ENCODE measurements at places on chromosomes 12 and 14.

- DNase-seq = no peak
Observed at GRCh38 chr12:81381951-81382350, 304.1 kb downstream of the ACSS3 start.

GRCh38 chr12:105561546-105562198 is 231.2 kb downstream of the C12orf75 start:
- DNase-seq = no peak

GRCh38 chr12:64826234-64826633 is 1.8 kb downstream of the TBC1D30 start:
- DNase-seq = peak; percentile 43

GRCh38 chr14:92710001-92710341 is 38.5 kb downstream of the LGMN start:
- no peak for DNase-seq

DNA sequence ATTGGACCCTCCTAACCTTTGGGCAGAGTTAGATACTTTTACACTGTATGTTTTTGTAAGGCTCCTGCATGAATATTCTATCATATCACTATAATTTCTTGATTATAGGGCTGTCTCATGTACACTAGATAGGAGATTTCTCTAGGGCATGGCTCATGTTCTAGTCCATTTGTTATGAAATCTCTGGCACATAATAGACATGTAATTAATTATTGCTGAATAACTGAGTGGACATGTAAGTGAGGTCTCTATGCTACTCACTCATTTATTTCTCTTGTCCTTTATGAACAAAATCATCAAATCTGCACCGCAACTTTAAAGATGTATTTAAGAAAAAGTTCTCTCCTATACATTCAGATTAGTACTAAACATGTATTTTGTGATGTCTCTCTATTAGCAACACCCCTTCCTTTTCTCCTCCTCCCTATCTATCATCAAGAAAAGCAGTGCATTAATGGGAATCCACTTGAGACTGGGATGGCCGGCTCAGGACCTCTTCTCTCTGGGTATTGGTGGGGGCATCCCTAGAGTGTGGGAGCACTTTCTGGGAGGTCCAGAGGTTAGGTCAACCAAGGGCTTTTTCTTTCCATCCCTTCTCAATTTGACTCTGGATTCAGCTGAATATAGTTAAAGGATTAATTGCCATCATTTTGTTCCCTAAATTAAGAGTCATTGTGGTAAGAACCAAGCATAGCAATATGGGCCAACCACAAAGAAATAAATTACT is 168.0 kb upstream of the HMGA2 start:
- no peak for DNase-seq

- DNase-seq = no peak
Observed at GRCh38 chr14:82313889-82314288, 780.2 kb upstream of the SEL1L start.

- no peak for DNase-seq
Observed at GRCh38 chr12:65934480-65935115, 110.3 kb downstream of the HMGA2 start.

- DNase-seq = no peak
Observed at GRCh38 chr14:20986811-20987210, 3.0 kb upstream of the METTL17 start.

GRCh38 chr12:98973395-98973794 is 328.3 kb downstream of the APAF1 start:
- no peak for DNase-seq

- DNase-seq = no peak
Observed at GRCh38 chr12:114302606-114303315, 103.2 kb downstream of the TBX5 start.

DNA sequence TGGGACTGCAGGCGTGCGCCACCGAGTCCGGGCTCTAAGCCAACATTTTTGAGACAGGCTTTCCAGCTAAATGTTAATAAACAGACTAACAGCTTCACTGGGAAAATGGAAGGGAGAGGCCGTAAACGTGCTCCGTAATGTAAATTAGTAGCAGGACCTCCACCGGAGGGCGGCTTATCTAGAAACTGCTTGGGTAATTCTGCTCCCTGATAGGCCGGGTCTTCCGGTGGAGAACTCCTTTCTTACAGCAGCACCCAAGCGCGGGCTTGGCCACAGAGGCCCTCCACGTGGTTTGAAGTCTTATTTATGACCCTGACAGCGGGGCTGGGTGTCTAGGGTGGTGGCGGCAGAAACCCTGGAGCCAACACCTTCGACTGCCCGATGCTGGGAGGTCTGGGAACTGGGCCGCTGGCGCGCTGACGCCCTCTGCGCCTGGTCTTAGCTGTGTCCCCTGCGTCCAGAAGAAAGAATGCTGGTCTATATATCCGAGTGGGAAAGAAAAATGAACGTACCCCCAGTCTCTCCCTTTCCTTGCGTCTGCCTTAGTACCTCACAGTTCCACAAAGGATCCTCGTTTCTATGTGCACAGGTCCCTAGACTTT is 1.7 kb downstream of the DPPA3 start:
- DNase-seq = no peak

DNA sequence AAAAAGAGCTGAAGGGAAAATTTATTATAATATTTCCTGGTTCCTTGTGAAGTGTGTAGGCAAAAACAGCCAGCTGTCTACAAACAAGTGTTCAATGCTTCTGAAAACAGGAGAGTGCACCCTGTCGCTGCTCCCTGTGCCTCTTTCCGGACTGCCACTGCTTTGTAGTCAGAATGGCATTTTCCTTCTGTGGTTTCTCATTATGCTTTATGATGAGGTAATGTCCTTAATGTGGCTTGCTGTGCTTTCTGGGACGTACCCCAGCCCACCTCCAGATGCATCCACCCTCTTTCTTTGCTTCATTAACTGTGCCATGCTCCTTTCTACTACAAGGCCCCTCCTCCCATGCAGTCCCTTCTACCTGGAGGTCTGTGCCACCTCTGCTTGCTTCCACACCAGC is 148.1 kb downstream of the SYT1 start:
- DNase-seq = no peak

- DNase-seq = no peak
Observed at GRCh38 chr12:5377997-5378592, 53.8 kb upstream of the NTF3 start.

DNA sequence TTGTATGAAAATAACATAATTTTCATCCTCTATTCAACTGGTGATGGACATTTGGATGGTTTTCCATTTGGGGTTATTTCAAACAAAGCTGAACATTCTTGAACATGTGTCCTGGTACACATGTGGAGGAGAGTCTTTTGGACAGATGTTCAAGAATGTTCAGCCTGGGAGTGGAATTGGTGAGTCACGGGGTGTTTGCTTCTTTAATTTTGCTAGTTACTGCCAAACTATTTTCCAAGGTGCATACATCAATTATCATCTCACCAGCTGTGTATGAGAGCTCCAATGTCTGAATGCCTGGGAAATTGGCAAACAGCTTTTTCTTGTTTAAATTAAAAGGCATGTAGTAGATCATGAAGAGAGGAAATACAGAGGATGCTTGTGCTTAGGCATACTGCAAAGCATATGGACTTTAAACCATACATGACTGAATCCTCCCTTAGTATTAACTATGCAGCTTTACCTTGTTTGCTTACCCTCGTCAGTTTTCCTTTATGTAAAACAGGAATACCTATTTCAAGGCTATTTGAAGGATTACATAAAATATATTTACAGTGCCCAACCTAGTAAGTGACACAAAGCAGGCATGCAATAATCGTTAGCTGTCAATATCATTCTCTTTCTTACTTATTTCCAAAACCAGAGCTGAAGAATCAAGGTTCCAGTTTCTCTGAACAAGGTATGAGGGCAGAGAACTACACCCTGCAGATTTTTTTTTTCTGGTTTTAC is 152.1 kb downstream of the ITPR2 start:
- no peak for DNase-seq

GRCh38 chr12:122520676-122521075 is 6.1 kb downstream of the RSRC2 start:
- DNase-seq = no peak

DNA sequence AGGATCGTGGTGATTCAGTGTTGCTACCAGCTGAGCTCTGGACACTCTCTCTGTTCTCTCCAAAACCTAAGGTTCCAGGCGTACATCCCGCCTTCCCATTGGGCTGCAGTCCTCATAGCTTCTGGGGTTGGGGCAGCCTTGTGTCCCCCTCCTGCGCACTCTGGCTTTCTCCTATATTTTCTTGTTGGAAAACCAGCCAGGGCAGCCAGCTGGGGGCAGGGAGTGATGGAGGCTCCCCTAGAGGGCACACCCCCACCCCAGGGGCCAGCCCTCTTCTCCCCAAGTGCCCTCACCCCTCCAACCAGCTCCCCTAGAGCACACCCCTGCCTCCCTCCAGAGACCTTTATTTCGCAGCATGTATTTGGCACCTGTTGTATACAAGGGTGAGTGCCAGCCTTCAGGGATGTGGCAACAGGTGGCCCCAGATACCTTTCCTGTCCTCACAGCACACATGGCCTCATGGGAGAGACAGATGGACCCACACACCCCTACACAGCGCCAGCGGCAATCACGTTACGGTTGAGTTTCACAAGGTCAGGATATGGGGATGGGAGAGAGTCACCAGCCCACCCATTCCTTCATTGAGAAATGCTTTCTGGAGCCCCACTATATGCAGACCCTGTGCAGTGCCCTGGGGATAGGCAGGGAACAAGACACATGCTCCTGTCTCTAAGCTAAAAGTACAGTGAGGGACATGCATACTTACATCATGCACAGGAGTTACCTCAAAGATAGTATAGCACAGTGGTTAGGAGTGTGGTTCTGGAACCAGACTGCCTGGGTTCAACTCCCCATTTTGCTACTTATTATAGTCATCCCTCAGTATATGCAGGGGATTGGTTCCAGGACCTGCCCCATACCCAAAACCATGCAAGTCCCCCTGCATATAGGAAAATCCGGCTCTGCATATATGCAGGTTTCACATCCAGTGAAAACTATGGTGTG is 141.1 kb downstream of the PHETA1 start:
- DNase-seq = no peak

DNA sequence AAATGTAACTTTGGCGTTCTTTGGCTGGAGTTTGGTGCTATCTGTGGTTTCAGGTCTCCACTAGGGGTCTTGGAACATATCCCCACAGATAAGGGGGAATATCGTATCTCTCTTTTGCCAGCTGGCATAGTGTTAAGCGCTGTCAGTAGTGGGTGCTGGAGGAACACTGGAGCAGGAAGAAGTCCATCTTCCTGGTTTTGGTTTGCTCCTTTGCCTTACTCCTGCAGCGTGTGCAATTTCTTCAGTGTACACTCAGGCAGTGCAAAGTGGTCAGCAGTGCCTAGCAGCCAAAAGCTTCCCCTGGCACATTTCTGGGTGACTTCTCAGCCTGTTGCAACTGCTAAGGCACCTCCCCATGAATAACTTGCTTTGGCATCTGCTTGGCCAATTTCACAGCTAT is 11.7 kb upstream of the RIPK3 start:
- no peak for DNase-seq

DNA sequence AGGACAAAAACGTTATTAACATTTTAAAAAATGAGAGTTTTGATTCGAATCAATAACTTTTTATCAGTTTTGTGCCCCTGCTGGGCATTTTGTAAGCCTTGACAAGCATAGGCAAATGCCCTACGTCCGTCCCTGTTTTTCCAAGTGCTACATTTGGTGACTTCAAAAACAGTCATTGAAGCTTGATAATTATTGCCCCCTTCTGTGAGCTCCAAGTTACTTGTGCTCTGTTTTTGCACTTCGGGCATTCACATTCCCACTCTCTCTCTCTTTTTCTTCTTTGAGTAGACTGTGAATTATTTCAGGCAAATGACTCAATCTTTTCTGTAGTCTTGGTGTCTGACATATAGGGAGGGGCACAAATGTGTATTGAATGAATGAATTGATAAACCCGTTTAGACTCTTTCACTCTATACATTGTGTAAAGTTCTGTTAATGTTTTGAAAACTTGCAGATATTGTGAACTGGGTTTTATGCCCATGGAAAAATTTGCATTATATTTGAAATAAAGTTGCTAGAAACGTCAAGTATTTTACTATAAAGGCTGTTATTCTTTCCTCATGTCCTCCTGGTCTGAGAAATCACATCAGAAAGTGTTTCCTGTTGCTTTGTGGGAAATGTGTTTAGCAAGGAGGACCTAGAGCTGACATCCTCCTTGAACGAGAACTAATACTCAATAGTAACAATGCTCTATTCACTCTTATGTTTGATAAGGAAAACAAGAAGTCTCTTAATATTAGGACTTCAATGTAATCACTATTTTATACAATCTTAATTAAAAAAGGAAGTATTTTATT is 1.4 kb downstream of the APAF1 start:
- no peak for DNase-seq

DNA sequence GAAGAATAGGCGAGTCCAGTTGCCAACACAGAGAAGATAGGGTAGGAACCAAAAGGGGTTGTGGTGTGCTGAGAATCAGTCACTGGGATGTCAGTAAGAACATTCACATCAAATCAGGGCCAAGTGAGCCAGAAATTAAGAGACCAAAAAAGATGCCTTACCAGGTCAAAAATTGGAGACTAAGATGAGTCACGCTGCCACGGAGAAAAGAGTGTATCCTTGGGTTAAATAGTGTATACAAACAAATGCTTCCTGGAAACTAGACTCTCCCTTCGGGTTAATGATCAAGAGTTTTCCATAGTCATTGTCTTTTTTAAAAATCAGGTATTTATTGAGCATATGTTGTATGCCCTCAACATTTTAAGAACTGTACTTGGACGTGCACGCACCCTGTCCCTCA is 45.2 kb upstream of the BAZ1A start:
- no peak for DNase-seq

DNA sequence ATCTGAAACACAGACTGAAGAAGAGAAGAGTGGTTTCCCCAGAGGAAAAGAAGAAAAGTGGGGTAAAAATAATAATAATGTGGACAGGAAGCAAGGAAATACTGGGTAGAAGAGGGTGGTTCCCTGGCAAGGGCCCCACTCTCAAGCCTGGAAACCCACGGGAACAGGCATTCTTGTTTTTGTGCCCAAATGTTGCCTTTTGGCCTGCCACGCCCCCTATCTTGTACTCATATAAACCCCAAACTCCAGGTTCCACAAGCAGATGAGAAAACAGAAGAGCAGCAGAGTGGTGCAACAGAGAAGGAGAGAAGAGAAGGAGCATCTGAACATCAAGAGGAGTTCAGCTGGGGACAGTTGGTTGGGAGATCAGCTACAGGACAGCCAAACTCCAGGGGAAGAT is 51.2 kb downstream of the NDUFA12 start:
- no peak for DNase-seq

- DNase-seq = no peak
Observed at GRCh38 chr14:42854061-42854460, 1247.4 kb downstream of the LRFN5 start.

- no peak for DNase-seq
Observed at GRCh38 chr12:48263617-48264016, 60.5 kb upstream of the OR10AD1 start.

- DNase-seq = no peak
Observed at GRCh38 chr12:32462908-32463307, 63.5 kb downstream of the FGD4 start.

GRCh38 chr12:117236456-117237001 is 46.3 kb upstream of the FBXO21 start:
- DNase-seq = peak; percentile 71

GRCh38 chr12:15966426-15966825 is 55.3 kb downstream of the DERA start:
- DNase-seq = no peak

- DNase-seq = no peak
Observed at GRCh38 chr14:29144621-29145020, 378.0 kb downstream of the FOXG1 start.

- DNase-seq = no peak
Observed at GRCh38 chr14:93745603-93746273, 42.5 kb downstream of the PRIMA1 start.
